ENCODE measurements at places on chromosomes 5 and 9.

DNA sequence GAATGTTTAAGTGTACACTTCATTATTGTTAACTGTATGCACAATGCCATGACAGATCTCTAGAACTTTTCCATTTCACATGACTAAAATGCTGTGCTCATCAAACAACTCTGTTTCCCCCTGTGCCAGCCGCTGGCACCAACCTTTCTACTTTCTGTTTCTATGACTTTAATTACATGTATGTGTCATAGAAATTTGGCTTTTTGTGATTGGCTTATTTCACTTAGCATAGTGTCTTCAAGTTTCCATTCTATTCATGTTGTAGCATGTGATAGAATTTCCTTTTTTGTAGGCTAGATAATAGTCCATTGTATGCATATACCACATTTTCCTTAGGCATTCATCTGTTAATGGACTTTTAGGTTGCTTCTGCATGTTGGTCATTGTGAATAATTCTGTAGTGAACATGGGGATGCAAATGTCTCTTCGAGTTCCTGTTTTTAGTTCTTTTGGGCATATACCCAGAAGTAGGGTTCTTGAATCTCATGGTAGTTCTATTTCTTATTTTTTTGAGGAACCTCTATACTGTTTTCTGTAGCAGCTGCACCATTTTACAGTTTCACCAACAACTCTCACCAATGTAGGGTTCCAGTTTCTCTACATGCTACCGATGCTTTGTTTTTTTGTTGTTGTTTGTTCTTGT lies 184.4 kb upstream of the DMRT1 start:
- no peak for DNase-seq

DNA sequence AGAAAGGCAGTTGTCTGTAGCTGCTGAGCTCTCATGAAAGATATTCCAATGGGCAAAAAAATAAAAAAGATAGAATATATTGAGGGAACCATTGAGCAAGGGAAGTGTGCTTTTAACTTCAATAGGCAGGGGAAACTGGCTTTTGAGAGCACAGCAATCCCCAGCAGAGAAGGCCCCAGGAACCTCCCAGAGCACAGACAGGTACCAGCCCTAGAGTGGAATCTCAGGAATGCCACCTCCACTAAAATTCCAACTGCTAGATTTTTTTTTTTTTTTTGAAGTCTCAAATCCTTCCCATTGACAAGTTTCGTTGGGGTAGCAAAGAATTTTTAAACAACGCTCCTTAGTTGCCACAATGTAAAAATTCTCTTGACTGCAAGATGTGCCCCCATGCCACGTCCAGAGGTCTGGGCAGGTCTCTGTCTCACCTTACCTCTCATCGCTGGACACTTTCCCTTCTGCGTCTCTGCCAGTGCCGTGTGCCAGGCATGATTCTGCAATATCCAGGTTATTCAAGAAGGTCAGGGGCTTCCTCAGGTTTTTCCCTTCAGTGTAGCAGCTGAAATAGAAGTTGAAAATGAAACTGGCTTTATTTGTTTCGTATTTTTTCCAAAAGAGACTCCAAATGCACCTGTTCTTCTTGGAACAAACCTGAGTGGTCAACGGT lies 64.2 kb upstream of the IRX1 start:
- no peak for DNase-seq

- no peak for DNase-seq
These were observed 79.1 kb downstream of the ZNF618 start for GRCh38 chr9:113955076-113955752.

DNA sequence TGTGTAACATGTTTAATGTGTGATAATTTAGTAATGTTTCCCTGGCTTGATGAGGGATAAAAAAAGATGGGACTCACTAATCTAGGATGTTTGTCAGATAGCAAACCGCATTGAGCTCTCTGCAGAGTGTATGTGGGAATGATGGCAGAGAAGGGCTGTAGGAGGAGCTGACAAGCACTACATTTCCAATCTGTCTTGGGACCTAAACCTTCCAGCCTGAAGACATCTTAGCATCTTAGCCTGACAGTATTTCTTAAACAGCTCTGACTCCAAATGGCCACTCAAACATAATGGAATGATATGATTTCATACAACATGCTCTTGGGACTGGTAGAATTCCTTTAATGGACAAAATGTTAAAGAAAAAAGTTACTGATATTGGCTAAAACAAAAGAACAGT lies 116.7 kb downstream of the PPP2R2B start:
- DNase-seq = no peak

GRCh38 chr5:163612358-163613149 lies 107.1 kb downstream of the MAT2B start:
- no peak for DNase-seq

DNA sequence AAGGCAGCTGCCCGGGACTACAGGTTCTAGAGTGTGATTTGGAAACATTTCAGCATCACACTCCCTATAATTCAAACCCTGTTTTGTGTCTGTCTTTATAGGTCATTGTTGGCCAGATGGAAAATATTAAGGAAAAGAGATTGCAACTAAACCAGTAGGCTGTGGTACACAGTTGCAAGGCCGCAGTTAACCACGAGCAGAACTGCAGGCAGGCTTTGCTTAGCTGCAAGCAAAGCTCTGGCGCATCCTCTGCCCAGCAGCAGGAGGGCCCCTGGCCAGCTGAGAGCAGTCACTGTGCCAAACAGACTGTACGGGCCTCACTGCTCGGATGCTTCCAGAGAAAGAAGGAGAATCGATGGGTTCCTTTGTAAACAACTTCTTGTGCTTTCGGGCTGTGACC lies 204.5 kb downstream of the DENND1A start:
- no peak for DNase-seq

- no peak for DNase-seq
These were observed 23.4 kb downstream of the ABLIM3 start for GRCh38 chr5:149164731-149165130.

DNA sequence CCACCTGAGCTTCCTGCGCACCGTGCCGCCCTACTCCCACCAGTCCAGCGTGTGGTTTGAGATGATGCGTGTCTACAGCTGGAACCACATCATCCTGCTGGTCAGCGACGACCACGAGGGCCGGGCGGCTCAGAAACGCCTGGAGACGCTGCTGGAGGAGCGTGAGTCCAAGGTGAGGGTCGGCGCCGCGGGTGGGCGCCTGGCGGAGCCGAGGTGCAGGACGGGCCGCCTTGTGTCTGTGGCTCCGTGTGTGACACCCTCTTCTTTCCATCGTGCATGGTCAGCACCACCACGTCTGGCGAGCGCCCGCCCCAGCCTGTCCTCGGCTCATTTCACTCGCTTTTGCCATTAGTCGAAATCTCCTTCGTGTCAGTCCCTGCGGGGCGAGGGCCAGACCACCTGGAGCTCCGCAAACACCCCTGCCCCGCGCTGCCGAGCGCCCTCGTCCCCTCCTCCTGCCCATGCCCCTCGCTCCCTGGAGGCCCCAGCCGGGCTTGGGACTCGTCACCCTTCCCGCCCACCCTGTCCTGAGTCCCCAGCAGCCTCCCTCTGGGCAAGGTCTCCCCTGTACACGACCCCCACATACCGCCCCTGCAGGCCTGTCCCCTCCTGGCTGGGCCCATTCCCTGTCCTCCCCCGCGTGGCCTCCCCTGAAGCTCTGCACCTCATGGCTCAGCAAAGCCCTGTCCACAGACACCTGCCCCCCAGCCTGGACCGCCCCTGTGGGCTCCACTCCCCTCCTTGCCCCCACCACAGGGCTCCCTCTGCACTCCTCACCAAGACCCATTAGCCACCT lies 7.0 kb downstream of the GRIN1 start:
- DNase-seq = no peak

- DNase-seq = no peak
These were observed 63.7 kb upstream of the CCDC112 start for GRCh38 chr5:115360046-115360685.

Measured in renal pelvis (tissue), 12 donors.